Caco-2 (cell line): ENCODE measurements at places on chromosomes 5 and 9.

DNA sequence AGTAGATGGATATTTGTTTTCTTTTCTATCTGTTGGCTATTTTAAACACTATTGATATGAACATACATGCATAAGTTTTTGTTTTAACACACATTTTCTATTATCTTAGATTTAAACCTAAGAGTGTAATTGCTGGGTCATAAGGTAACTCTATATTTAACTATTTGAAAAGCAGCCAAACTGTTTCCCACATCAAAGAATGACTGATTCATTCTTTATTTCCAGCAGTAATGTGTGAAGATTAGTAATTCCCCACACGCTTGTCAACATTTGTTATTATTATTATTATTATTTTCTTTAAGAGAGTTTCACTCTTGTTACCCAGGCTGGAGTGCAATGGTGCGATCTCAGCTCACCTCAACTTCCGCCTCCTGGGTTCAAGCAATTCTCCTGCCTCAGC lies 1495.8 kb downstream of the EFNA5 start:
- no peak for DNase-seq

GRCh38 chr9:131291795-131292315 lies 2.3 kb downstream of the PLPP7 start:
- no peak for DNase-seq

DNA sequence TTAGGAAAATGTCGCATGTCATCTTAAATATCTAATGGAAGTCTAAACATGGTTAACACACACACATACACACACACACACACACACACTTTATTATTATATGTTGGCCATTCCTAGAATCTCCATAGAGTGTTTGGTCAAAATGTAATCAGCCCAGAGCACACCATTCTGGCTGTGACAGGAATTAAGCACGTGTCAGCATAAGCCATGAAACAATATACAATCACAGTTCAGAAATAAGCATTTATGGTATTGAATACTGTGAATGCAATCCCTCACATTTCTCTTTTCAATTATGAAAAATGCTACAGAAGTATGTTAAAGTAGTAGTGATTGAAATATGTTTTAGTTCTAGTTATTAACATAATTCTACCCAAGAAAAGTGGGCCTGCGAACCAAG lies 611.6 kb downstream of the PRELID2 start:
- DNase-seq: no peak

- DNase-seq: no peak
Observed at GRCh38 chr9:16773116-16773515, 97.4 kb downstream of the BNC2 start.

DNA sequence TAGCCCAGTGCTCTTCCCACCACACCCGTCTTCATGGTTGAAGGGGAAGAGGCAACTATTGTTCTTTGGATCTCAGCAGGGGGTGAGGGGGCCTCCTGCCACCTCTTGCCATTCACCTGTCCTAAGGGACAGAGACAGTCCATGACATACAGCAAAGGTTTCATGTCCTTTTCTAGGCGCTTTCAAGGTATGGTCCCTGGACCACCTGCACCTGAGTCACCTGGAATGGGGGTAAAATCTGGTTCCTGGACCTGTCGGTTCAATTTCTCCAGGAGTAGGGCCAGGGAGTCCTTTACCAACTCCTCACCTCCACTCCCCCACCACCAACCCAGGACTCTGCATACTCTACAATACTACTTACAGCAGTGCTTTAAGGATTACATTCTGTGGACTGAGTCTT lies 33.5 kb upstream of the SAP30L start:
- DNase-seq: no peak

DNA sequence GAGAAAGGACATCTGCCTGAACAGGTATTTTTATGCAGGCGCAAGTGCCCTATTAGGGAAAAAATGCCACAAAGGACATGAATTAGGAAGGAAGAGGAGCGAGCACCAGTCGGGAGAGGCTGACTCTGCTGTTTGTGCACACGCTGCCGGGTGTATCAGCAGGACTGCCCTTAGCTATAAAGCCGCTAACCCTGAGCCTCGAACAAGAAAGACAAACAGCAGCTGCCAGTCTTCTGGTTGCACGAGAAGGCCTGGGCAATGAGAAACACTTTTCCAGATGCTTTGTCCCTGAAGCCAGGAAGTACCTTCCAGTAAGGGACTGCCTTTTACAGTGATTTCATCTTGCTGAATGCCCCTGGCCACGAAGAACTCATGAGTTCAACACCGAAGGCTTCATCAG lies 12.6 kb downstream of the QSOX2 start:
- no peak for DNase-seq

- no peak for DNase-seq
Observed at GRCh38 chr5:34505731-34506130, 150.4 kb upstream of the RAI14 start.
